Neural crest cell (in vitro differentiated cells): ENCODE measurements at places on chromosomes 3 and 15. TPM values are rescaled to one million over a fixed set of nuclear protein-coding genes. Genes with fewer than 3 reads are reported as not detected.

DNA sequence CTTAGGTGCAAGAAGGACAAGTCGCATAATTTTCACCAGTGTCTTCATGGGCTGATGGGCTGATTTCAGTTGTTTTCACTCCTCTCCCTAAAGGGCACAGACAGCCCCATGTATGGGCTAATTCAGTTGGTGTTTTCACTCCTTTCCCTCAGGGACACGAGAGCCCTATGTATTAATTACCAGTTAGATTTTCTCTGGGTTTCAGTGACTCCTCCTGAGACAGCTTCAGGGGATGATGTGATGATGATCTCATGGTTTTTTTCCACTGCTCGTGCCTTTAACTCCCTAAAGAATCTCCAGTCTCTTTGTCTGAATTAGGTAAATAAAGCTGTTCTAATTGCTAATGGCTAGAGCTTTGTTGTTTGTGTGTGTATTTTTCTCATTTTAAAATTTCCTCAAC, 9.9 kb downstream of the RAMAC start:
- H3K36me3 ChIP-seq: peaks cover 6% of the 10 kb centered on the region
- DNase-seq: no peak
- H3K4me3 ChIP-seq: no peak overlapping the region
- H3K27ac ChIP-seq: peak overlapping the region; percentile 35
- no peaks in the 10 kb centered on the region for H3K27me3 ChIP-seq

SLC24A5 gene
- 0.16 TPM in 1 of 2 replicates, not detected in the other for total RNA-seq

GRCh38 chr3:61448378-61448777, 113.0 kb upstream of the PTPRG start:
- H3K36me3 ChIP-seq: no peaks in the 10 kb centered on the region
- H3K27me3 ChIP-seq: peaks cover 6% of the 10 kb centered on the region
- no peak overlapping the region for H3K4me3 ChIP-seq
- DNase-seq: no peak
- peaks cover 7% of the 10 kb centered on the region for H3K4me1 ChIP-seq

TUBGCP4 gene
- 35.6 and 38.2 TPM in 2 replicates for total RNA-seq

ALS2CL gene
- 0.16 and 0.26 TPM in 2 replicates for total RNA-seq

GRCh38 chr15:75193976-75194375, 7.7 kb upstream of the C15orf39 start:
- peaks cover 1% of the 10 kb centered on the region for H3K27me3 ChIP-seq
- H3K36me3 ChIP-seq: no peaks in the 10 kb centered on the region
- no peak overlapping the region for H3K27ac ChIP-seq
- H3K4me3 ChIP-seq: no peak overlapping the region
- no peak for DNase-seq

DNA sequence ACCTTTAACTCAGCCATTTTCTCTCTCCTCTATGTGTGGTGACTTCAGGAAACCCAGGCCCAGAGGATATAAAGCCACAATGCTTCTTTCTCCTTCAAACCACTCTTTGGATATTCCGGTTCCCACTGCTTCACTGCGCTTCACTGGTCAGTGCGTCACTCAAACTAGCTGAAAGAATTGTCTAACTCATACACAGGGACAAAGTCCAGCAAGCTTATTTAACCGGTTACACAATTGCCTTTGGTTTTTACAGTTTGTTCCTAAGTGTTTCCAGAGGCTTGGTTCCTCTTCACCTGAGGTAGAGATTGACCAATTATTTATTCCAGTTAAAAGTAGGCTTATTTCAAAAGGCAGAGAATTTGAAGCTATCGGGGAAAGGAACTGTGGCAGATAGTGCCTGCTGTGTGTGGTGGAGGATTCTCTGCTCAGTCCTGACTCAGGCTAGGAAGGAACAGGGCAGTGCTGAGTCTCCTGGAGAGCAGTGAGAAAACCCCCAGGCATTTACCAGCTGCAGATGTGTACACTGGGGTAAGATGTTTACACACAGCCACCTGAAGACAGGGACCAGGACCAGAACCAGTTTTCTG, at the start of gene HGD:
HGD (minus strand) TSS at position 145 of the 587 bp plus-strand sequence; CDS start at position 17, 128 bp downstream.
- DNase-seq: no peak
- H3K36me3 ChIP-seq: peaks cover 3% of the 10 kb centered on the region
- H3K27me3 ChIP-seq: no peaks in the 10 kb centered on the region
- peak within 1 kb of the TSS; percentile 7 for H3K4me3 ChIP-seq
- H3K27ac ChIP-seq: peak within 1 kb of the TSS; percentile 95

- no peak overlapping the region for H3K4me3 ChIP-seq
- peaks cover 36% of the 10 kb centered on the region for H3K36me3 ChIP-seq
- no peaks in the 10 kb centered on the region for H3K4me1 ChIP-seq
Observed at GRCh38 chr3:155957412-155957880, 87.0 kb downstream of the GMPS start.

INKA1 gene
- total RNA-seq: 15.5 and 17.3 TPM in 2 replicates

VGLL3 gene
- total RNA-seq: 3.2 and 6.1 TPM in 2 replicates

GRCh38 chr3:116111765-116112164, 333.5 kb downstream of the LSAMP start:
- no peak overlapping the region for H3K4me3 ChIP-seq
- H3K4me1 ChIP-seq: no peaks in the 10 kb centered on the region
- no peak for DNase-seq
- no peaks in the 10 kb centered on the region for H3K36me3 ChIP-seq

HEG1 gene
- 32.0 and 33.8 TPM in 2 replicates for total RNA-seq

GRCh38 chr3:178810181-178810580, 261.4 kb downstream of the ZMAT3 start:
- no peak overlapping the region for H3K27ac ChIP-seq
- DNase-seq: no peak
- no peaks in the 10 kb centered on the region for H3K4me1 ChIP-seq
- H3K27me3 ChIP-seq: no peaks in the 10 kb centered on the region
- no peak overlapping the region for H3K4me3 ChIP-seq
- no peaks in the 10 kb centered on the region for H3K36me3 ChIP-seq

GRCh38 chr3:176611703-176612102, 585.6 kb downstream of the TBL1XR1 start:
- no peaks in the 10 kb centered on the region for H3K4me1 ChIP-seq
- H3K27me3 ChIP-seq: no peaks in the 10 kb centered on the region
- H3K4me3 ChIP-seq: no peak overlapping the region
- no peaks in the 10 kb centered on the region for H3K36me3 ChIP-seq
- H3K27ac ChIP-seq: no peak overlapping the region

SEC22C gene
- 46.6 and 47.8 TPM in 2 replicates for total RNA-seq

DNA sequence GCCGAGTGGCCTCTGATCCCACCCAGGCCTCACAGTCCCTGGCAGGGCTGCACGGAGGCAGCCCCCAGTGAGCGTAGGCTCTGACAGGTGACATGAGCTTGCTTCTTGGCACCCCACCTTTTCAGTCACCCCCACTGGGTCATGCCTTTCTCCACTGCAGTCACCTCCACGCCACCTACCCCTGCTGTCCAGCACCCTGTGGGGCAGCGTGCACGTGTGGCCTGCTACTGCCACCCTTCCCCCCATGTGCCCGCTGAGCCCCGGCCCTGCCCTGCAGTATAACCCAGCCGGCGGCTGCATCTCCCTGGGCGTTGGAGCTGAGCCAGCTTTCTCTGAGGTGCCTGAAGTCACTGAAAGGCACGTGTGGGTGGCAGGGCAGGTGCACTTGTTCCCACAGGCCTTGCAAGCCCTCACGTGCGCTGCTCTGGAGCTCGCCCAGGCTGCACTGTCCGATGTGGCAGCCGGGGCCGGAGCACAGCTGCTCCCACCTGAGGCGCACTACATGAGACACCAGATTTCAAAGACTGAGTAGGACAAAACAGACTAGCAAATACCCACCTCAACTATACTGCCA, 65.6 kb downstream of the NIPA2 start:
- H3K36me3 ChIP-seq: peaks cover 12% of the 10 kb centered on the region
- H3K27me3 ChIP-seq: no peaks in the 10 kb centered on the region
- no peak overlapping the region for H3K27ac ChIP-seq
- H3K4me3 ChIP-seq: no peak overlapping the region
- DNase-seq: no peak

DNA sequence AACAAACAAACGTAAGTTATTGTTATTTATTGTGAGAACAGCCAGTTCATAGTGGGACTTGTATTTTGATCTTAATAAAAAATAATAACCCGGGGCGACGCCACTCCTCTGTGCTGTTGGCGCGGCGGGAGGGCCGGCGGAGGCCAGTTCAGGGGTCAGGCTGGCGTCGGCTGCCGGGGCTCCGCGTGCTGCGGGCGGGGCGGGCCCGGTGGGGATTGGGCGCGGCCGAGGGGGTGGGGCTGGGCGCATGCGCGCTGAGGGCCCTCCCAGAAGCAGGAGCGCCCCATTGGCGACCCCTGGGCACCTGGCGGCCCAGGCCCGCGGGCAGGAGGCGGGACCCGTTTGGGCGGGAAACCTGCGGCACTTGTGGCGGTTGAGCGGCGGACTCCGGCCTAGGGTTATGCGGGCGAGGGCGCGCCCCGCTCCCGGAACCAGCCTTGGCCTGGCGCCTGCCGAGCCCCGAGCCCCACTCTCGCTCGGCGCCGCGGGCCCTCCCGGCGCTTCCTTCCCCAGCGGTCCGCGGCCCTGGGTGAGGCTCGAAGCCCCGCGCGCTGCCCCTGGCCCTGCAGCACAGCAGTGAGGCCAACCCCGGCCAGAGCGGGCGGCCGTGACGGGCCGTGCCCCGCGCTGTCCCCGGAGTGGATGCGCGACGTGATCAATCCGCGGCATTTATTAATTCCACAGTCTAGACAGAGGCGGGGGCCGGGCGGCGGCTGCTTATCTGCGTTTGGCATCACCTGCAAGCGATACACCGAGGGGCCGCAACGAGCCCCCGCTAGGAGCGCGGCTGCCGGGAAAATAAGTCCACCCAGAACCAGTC, 6.0 kb downstream of the ISL2 start:
- H3K27ac ChIP-seq: no peak overlapping the region
- H3K36me3 ChIP-seq: peaks cover 6% of the 10 kb centered on the region
- H3K4me3 ChIP-seq: peak overlapping the region; percentile 76
- peaks cover 32% of the 10 kb centered on the region for H3K4me1 ChIP-seq

- DNase-seq: no peak
- H3K27me3 ChIP-seq: no peaks in the 10 kb centered on the region
- H3K4me3 ChIP-seq: no peak overlapping the region
- no peaks in the 10 kb centered on the region for H3K36me3 ChIP-seq
Observed at GRCh38 chr3:81041331-81041730, 720.1 kb downstream of the GBE1 start.

DNA sequence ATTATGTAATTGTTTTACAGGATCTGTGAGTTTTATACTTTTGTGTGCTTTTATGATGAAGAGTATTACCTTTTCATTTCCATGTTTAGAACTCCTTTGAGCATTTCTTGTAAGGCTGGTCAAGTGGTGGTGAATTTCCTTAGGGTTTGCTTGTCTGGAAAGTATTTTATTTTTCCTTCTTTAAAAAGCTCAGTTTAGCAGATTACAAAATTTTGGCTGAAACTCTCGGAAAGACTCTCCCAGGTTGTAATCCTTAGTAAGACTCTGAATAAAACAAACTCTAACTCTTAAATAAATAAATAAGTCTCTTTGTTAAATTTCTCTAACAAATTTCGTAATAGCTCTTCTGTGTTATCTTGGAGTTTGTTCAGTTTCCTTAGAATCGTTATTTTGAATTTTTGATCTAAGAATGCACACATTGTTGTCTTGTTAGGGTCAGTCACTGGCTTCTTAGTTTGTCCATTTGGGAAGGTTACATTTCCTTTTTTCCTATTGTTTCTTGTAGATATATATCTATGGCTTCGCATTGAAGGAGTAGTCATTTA, 14.7 kb upstream of the ACOX2 start:
- DNase-seq: no peak
- no peak overlapping the region for H3K4me3 ChIP-seq
- H3K4me1 ChIP-seq: no peaks in the 10 kb centered on the region
- no peak overlapping the region for H3K27ac ChIP-seq

GRCh38 chr3:172519740-172520139, 3.5 kb downstream of the TNFSF10 start:
- no peak overlapping the region for H3K27ac ChIP-seq
- no peaks in the 10 kb centered on the region for H3K36me3 ChIP-seq
- H3K27me3 ChIP-seq: no peaks in the 10 kb centered on the region
- peaks cover 14% of the 10 kb centered on the region for H3K4me1 ChIP-seq

DNA sequence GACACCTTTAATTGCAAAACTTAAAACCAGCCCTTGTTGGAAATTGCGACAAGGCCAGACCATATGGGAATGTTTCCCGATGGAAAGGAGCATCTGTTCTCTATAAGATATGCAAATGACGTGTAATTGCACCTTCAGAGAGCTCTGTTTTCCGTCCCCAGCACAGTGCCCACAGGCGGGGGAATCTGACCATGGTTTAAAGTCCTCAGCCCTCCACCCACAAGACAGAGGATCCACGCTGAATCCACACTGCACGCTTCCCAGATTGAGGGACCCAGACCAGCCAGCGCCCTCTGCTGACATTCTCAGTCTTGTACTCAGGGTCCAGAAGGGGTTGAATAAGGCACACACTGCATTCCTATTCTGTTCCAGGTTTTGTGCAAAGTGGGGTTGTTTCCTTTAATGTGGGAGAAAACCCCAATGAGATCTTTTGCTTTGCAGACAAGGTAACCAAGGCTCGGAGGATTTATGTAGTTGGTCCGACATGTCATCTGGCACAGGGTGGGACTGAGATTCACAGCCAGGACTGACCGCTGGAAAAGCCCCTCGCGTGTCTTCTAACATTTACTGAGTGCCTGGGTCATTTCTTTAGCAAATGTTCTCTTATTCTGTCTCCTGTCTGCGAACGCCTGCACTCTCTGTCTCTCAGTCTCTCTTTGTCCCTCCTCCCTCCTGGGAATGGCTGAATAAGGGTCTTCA, 36.8 kb upstream of the KLHL25 start:
- no peak overlapping the region for H3K4me3 ChIP-seq
- peak; percentile 69 for DNase-seq
- no peaks in the 10 kb centered on the region for H3K27me3 ChIP-seq

DNA sequence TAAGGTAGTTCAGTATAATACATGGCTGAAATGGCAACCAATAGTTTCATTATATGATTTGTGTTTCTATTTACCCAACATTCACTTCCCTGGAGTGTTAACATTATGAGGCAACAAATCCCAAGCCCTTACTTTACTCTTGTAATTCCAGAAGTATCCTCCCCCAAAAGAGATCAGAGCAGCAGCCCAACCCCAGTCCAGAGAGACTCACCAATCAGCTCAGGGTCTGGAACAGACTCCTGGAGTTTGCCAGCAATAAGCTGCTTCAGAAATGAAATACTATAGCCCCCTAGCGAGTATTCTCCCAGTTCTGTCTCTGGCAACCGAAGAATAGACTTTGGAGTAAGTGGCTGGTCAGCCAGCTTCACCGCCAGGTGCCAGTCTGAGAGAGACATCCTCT, 2.5 kb downstream of the UBL7 start:
- no peak overlapping the region for H3K27ac ChIP-seq
- DNase-seq: no peak
- peaks cover 51% of the 10 kb centered on the region for H3K4me1 ChIP-seq

GRCh38 chr3:157104928-157105652, 54.9 kb downstream of the CCNL1 start:
- peaks cover 21% of the 10 kb centered on the region for H3K4me1 ChIP-seq
- H3K36me3 ChIP-seq: no peaks in the 10 kb centered on the region
- H3K4me3 ChIP-seq: no peak overlapping the region
- H3K27me3 ChIP-seq: no peaks in the 10 kb centered on the region
- no peak for DNase-seq
- peak overlapping the region; percentile 32 for H3K27ac ChIP-seq

CPNE9 gene
- 0.48 and 1.3 TPM in 2 replicates for total RNA-seq
